ENCODE measurements at places on chromosomes 6 and 20.

DNA sequence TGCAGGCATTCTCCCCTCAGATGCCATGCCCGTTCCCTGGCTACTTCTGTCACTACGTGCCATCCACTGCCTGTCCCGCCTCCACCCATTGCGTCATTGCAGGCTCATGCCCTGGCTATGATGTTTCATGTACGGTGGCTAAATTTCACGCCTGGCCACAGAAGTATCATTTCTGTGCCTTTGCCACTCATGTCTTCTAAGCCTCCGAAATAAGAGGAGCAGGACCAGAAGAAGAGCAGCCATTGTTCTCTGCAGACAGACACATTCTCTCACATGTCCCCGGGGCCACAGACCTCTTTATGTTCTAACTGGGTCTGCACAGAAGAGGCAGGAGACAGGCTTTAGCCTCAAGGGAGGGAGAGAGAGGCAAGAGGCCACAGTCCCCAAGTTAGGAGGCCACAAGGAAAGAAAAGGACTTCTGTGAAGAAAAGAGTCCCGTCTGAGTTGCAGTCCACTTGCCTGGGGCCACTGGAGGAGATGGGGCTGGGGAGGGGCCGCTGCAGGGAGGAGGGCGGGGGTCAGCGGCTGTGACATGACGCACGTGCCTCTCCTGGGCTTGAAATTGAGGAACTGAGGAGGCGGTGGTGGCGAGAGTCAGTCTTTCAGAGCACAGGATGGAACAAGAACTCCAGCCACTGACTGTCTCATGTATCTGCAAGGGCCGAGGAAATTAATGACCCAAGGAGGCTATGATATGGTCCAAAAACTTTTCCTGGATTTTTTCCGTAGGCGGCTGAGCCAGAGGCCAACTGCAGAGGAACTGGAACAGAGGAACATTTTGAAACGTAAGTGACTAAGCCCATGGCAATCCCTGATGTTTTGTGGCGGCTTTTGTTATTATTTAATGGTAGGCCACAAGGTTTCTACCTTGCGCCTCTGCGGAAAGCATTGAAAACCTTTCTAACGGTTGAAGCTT is 55.9 kb downstream of the TBC1D7 start:
- DNase-seq, result no peak

DNA sequence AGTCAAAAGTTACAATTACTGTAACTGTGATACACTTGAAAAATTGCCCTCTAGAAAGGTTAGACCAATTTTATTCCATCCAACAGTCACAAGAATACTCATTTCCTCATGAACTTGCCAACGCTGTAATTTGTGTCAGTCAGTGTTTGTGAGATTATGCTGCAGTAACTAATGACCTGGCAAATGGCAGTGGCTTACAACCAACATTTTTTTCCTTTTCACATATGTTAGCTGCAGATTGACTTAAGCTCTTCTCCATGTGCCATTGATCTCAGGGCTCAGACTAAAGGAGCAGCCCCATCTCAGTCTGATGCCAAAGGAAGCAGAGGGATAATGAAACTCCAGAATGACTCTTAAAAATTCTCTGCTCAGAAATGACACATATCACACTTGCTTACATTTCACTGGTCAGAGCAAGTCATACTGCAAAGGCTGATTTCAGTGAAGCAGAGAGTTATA is 92.3 kb upstream of the ELOVL5 start:
- DNase-seq, result no peak

GRCh38 chr6:112038268-112038667 is 15.6 kb upstream of the CCN6 start:
- no peak for DNase-seq

GRCh38 chr6:110232450-110232849 is 52.2 kb downstream of the CDC40 start:
- no peak for DNase-seq

GRCh38 chr6:15299430-15300131 is 53.7 kb downstream of the JARID2 start:
- DNase-seq, result peak; percentile 46

GRCh38 chr20:2164966-2165365 is 63.3 kb downstream of the STK35 start:
- no peak for DNase-seq

GRCh38 chr6:15423286-15423993 is 177.6 kb downstream of the JARID2 start:
- DNase-seq, result no peak

All from activated CD8-positive, alpha-beta memory T cell treated with anti-CD3 and anti-CD28 coated beads, Interleukin-2, amount 50 U/mL, for 4 hours (primary cell).